Bone marrow (tissue), 2 donors: ENCODE measurements at places on chromosomes 3 and 15.

DNA sequence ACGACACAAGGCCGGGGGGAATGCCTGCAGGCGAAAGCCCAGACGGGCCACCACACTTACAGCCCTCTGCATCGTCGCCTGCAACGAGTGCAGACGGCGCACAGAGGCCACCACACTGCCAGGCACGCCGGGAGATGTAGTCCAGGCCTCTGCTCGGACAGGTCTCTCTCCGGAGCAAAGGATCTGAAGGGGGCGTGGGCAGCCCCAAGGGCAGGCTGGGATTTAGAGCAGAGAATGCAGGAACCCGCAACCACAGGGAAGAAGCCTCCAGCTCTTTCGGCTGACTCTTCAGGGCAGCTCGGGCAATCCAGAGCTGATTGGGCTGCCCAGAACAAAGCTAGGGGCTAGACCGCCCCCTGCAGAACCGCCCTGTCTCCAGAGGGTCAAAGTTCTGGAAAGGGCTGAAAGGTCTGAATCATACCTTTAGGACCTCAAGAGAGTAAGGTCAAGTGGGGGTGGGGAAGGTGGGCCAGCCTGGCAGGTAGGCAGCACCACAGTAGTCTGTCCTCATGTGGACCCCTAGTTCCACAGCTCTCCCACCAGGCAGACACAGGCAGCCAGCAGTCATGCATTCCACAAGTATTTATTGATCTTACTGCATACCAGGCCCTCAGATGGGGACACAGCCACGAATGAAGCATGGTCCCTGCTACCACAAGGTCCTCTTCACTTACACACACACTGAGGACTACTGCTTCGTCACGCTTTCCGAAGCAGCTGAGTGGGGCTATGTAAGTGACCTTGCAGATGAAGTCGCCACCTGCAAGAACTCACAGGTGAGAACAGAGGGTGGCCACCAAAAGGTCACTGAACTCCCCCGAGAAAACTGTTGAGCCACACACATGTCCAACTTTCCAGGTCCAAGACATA, at the start of gene AMT:
Gene AMT (minus strand): TSS at position 95 of the 870 bp plus-strand sequence. CDS start 23 bp downstream, at position 72.
- DNase-seq = no peak

DNA sequence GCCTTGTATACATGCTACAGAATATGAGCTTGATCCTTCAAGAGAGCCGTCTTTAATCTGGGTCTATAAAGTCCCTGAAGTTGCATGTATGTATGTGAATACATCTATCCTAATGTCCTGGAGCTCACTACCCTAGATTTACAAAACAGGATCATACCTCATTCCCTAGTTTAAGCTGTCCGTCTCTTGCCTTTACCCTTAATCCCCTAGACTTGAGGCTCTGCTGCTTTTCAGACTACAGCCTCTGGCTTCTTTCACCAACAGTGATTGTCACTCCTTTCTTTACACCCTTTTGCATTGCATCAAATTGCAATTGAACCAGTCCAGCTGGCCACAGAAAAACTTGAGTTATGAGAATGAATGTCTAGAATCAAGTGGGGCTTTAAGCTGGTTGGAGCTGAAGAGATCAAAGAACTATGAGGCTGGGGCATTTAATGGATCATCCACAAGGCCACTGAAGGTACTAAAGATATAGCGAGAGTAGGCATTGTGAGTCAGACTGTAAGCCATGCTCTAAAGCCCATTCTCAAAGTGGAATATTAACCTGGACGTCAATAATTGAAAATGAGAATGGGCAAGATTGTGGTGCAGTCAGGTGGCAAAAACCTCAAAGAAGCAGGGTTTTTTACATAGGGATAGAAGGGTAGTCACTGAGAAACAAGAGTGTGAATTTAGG, 12.3 kb upstream of the PLD1 start:
- no peak for DNase-seq

DNA sequence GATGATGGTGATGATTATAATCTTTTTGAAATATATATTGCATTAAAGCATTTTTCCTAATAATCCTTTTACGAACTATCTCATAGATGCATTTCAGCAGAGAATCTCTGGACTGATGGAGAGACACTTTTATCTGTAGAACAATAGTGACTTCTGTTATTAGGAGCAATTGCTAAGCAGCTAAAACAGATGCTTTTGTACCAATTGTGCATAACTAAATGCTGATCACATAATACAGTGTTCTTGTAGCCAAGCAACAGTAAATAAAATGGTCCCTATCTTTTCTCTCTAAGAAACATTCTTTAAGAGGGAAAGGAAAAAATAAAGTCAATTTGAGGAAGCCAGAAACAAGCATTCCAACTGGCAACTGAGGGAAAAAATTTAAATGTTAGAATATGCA, 405.8 kb upstream of the GOLIM4 start:
- no peak for DNase-seq

GRCh38 chr3:156898296-156898880, 72.2 kb downstream of the LEKR1 start:
- DNase-seq = no peak

GRCh38 chr3:188332085-188332484, 178.1 kb downstream of the LPP start:
- DNase-seq = no peak

DNA sequence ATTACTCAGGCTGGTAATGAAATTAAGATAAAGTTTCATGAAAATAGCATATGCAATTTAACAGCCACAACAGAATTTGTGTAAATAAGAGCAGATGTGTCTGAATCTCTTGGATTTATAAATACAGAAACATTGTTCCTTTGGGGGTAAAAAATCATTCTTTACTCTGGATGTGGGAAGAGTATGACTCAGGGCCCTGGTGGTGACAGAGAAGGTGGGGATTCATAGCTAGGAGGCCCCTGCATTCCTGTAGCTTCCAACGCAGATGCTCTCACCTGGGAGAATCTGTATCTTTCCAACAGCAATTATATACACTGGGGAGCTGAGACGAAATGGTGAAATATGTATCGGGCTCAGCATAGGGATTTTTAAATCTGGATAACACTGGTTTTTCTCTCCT, 167.6 kb upstream of the CADPS start:
- DNase-seq = no peak

DNA sequence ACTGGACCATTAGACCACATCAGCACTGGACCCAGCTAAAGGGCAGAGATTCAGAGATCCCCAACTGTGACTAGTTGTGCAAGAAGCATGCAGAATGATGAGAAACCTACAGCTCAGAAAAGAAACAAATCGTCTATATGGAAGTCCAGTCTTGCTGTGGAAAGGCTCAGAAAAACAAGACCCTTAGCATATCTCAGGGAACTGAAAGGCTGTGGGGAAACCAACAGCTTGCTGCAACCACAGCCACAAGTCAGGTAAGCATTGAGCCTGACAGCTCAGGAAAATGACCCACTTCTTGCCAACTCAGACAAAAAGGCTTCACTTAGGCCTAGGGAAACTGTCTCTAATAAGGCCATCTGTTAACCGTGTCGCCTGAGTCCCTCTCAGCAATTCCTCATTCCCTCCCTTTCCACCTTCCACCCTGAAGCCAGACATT, 145.6 kb downstream of the LSAMP start:
- no peak for DNase-seq

GRCh38 chr3:150237490-150237889, 170.6 kb upstream of the TSC22D2 start:
- no peak for DNase-seq

GRCh38 chr3:179072100-179072438, 460 bp upstream of the ZMAT3 start:
- DNase-seq = peak; percentile 35

DNA sequence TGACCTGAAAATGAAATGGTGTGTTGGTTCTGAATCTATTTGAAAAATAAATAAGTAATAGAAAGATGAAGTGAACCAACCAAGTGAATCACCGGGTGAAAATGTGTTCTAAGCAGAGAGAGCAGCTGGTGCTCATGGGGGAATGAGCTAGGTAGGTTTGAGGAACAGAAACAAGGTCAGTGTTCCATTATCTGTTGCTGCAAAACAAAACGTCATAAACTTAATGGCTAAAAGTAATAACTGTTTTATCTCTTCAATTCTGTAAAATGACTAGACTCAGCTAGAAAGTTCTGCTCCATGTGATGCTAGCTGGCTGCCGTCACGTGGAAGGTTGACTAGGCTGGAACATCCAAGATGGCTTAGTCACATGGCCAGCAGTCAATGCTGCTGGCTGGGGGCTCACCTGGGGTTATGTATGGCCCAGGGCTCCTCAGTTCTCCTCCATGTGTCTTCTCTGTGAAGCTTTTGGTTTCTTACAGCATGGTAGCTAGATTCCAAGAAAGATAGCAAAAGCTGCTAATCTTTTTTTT, 13.3 kb upstream of the SH3BP5 start:
- DNase-seq = no peak

DNA sequence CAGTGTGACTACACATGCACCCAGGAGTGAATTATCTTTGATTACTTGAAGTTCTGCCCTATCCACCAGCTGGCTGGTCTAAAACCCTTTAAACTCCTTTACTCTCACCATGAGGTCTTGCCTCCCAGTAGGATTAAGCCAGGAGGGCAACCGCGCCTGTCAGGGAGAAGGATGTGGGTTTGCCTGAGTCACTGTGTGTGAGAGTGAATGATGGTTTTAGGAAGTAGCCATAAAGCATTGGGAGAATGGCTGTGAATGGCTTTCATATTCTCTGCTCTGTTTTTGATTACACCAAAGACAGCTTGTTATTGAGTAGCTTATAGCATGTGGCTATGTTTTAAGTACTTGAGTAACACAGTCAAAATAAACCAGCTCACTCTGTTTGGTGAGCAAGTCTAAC, 637.7 kb upstream of the TBL1XR1 start:
- peak; percentile 85 for DNase-seq

- no peak for DNase-seq
Observed at GRCh38 chr3:123421353-123422174, 27.3 kb downstream of the ADCY5 start.

GRCh38 chr3:23258110-23258509, 55.0 kb downstream of the UBE2E2 start:
- no peak for DNase-seq

DNA sequence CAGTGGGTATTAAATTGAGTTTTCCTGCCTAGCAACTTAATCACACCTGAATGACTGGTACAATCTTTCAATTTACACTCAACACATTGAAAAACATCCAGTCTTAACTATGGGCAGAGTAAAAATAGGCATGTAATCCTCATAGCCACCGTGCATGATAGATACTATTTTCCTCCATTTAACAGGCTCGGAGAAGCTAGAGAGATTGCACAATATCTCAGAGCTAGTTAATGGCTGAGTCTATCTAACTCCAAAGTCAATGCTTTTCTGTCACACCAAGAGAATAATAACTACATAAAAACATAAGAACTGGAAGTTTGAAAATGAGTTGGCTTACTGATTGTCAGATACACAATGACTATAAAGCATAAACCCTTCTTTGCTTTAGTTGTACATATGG, 36.8 kb downstream of the LSAMP start:
- DNase-seq = no peak

DNA sequence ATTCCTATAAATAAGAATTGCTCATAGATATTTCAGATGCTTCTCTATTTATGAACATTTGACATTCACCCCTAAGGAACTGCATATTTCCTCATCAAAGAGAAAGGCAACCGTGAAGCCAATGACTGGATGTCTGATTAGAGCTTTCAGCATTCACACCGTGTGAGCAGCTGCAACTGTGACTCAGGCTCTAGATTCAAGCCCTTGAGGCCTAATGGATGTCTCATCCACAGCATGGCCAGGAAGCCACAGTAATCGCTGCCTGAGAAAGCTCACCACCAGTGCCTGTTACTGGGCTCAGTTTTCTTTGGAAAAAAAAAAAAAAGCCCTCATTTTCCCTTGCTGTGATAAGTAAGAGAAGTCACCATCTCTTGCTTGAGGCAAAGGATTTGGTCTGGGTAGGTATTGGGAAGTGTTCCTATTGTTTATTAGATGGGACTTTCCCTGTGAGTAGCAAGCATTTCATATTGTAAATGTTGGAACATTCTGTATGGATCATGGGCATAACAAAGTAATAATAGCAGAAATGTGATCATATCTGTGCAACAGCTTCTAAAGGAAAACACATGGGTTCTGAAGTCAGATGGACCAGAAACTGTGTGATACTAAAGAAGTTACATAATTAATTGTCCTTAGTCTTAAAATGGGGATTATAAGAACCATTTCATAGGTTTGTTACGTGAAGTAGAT, 783.7 kb downstream of the AGBL1 start:
- no peak for DNase-seq

- no peak for DNase-seq
Observed at GRCh38 chr15:82910721-82911120, 41.8 kb downstream of the HOMER2 start.

DNA sequence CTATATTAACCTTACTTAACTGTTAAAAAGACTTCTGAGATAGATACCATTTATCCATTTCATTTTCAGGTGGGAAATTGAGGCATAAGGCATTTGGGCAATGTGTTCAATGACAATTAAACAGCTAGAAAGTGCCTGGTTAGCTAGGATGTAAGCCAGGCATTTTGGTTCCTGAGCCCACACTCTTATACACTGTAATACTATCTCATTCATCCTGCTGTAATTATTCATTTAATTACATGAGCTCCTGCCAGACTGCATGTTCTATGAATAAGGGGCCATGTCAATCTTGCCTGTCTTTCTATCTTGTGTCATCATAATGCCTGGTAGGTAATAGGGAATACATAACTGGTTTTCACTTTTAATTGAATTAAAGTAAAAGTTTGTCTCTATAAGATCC, 74.0 kb downstream of the RBMS3 start:
- no peak for DNase-seq
